Hematopoietic multipotent progenitor cell treated with erythropoietin and hydrocortisone succinate and interleukin-3 and kit ligand, for 17 days (in vitro differentiated cells): ENCODE measurements at places on chromosomes 2 and 18.

DNA sequence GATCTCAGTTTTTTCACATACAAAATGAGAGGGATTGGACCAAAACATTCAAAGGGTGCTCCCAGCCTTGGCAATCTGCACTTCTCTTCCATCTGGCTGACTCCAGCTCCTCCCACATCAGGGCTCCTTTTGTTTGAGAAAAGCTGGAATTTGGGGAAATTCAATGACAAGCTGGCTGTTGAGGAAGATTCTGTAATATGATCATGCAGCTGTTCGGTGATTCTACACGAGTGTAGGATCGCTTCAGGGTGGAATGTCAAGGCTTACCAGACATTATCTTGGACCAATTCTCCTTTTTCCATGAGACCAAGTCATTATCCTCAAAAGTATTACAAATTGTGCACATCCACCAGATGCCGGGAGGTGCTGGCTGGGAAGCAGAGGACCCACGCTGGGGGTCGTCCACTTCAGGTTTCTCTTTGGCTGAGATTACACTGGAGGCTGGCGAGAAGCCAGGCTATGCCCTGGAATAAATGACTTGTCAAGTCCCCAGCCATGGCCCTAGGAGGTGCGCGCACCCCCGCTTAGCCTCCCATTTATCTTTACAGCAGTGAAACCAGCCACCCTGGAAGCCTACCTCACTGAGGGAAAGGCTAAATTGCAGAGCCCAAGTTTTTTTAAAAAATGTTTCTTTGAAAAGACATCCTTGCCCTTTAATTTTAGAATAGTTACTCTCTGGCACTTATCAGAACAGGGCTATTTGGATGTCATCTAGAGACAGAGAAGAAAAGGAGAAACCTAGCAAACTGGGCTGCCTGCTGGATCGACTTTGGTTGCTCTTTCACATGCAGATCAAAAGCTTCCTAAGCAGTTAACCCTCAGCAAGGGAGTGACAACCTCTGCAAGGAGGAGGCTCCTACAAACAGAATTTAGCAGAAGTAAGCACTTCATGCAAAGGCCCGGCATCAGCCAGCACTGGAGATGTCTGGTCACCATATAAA is 42.5 kb upstream of the LCLAT1 start:
- DNase-seq = no peak

DNA sequence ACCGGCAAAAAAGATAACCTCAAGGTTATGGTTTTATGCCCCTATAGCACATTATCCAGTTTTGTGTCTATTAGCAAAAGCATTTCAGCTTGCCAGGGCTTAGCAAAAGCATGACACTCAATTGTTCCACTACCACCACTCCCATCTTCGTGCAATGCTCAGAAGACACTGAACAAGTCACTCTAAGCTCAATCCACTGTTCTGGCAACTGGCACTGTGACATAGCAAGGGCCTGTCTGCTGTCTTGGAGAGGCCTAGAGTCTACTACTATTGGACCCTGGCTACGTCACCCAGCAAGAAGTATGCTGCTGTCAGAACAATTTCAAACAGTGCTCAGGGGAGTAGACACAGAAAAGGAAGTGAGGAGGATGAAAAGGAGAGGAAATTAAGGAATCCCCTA is 103.5 kb upstream of the PPP1CB start:
- no peak for DNase-seq

- no peak for DNase-seq
Measured at GRCh38 chr2:150487537-150488429, at the start of gene RND3. Gene RND3 (minus strand): TSS chr2:150487667. CDS start chr2:150487417, 250 bp downstream.

DNA sequence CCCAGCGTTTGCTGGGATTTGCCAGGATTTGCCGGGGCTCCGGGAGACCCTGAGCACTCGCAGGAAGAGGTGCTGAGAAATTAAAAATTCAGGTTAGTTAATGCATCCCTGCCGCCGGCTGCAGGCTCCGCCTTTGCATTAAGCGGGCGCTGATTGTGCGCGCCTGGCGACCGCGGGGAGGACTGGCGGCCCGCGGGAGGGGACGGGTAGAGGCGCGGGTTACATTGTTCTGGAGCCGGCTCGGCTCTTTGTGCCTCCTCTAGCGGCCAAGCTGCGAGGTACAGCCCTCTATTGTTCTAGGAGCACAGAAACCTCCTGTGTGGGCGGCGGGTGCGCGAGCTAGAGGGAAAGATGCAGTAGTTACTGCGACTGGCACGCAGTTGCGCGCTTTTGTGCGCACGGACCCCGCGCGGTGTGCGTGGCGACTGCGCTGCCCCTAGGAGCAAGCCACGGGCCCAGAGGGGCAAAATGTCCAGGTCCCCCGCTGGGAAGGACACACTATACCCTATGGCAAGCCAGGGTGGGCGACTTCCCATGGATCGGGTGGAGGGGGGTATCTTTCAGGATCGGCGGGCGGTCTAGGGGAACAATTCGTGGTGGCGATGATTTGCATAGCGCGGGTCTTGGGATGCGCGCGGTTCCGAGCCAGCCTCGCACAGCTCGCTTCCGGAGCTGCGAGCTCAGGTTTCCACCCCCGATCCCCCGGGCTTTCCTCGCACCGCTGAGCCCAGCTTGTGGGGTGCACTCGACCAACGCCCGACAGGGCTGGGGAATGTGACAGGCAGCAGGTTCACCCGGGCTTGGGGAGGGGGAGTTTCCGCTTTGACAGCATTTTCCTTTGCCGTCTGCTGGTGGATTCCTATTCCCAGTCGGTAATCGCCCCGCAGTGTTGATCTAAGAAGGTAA is 2.8 kb downstream of the ONECUT2 start:
- DNase-seq = no peak

GRCh38 chr18:13620206-13620672 is 106.1 kb downstream of the FAM210A start:
- DNase-seq = no peak

DNA sequence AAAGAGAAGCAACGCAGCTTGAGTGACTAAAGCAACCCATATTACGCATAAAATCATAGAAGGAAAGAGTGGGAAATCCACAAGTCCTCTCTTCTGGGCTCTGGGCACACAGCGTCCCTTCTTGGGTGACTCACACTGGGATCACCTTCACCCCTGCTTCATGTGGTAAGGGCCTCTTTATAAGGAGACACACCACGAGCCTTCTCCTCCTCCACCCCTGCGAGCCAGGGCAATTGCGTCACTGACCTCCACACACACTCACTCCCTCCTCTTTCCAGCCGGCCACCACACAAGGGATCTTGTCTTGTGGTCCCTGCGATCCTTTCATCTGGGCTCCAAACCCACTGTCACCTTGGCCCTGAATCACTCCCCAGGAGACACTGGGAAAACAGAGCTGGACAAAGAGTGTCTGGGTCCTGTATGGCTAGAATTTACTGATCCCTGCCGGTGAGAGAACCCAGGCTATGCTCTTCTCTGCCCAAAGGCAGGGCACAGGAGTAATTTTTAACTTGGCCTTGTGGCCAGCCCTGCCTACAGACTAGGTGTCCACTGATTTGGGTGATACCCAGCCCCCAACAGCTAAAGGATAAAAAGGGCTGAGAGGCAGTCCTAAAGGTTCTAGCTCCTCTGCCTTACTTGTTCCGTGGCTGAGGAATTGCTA is 35.3 kb downstream of the NHEJ1 start:
- DNase-seq = no peak

GRCh38 chr2:66461664-66462500 is 27.0 kb downstream of the MEIS1 start:
- DNase-seq = no peak

- DNase-seq = no peak
Measured at GRCh38 chr2:120018549-120018948, 5.7 kb downstream of the EPB41L5 start.

- DNase-seq = no peak
Measured at GRCh38 chr2:41936771-41937463, 110.9 kb upstream of the PKDCC start.

DNA sequence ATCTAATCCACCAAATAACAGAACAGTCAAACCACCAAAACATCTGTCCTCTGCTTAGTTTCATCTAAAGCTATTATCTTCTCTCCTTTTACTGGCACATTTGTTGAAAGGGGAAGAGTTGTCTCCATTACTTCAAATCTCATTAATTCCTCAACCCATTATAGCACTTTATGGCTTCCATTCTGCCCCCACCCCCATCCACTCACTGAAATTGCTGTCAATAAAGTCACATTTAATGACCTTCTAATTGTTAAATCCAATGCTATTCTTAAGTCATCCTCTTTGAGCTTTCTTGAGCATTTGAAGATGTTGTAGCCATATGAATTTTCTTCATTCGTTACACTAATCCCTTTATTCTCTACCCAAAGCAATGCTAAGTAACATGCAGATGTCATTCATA is 5.2 kb downstream of the OXER1 start:
- no peak for DNase-seq

DNA sequence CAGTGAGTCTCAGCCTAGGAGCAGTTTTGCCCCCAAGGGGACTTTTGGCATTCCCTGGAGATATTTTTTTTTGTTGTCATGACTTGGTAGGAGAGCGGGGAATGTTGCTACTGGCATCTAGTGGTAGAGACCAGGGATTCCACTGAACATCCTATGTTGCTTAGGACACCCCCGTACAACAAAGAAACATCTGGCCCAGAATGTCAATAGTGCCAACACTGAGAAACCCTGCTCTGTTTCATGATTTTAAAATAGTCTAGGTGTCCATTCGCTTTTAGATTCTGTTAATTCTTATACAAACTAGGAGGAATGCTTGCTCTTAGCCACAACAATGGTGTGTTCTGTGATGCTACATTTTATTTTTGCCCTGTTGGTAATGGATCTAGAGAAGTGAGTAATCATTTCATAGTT is 225.8 kb upstream of the SIX3 start:
- DNase-seq = no peak

GRCh38 chr2:199405241-199405640 is 52.5 kb downstream of the SATB2 start:
- DNase-seq = no peak

- no peak for DNase-seq
Measured at GRCh38 chr2:239182981-239183791, 217.6 kb downstream of the HDAC4 start.

- DNase-seq = no peak
Measured at GRCh38 chr2:136121204-136121910, 3.4 kb upstream of the CXCR4 start.

- no peak for DNase-seq
Measured at GRCh38 chr18:65464361-65464760, 286.5 kb upstream of the CDH7 start.

DNA sequence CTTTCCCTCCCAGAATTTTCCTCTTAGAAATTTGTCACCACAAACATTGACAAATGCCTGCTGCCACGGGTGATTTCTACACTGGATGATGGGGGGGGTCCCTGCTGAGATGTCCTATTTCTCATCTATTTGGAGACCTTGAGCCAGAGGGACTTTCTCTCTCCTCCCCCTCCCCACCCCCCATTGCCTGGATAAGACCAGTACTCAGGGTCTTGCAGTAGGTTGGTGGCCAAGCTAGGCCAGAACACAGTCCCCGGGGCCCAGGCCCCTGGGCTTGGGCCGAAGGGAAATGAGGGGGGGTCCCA is 560 bp upstream of the DUSP2 start:
- DNase-seq = no peak
